Fibroblast of mammary gland (primary cell): ENCODE measurements at places on chromosomes 3 and 15.

DNA sequence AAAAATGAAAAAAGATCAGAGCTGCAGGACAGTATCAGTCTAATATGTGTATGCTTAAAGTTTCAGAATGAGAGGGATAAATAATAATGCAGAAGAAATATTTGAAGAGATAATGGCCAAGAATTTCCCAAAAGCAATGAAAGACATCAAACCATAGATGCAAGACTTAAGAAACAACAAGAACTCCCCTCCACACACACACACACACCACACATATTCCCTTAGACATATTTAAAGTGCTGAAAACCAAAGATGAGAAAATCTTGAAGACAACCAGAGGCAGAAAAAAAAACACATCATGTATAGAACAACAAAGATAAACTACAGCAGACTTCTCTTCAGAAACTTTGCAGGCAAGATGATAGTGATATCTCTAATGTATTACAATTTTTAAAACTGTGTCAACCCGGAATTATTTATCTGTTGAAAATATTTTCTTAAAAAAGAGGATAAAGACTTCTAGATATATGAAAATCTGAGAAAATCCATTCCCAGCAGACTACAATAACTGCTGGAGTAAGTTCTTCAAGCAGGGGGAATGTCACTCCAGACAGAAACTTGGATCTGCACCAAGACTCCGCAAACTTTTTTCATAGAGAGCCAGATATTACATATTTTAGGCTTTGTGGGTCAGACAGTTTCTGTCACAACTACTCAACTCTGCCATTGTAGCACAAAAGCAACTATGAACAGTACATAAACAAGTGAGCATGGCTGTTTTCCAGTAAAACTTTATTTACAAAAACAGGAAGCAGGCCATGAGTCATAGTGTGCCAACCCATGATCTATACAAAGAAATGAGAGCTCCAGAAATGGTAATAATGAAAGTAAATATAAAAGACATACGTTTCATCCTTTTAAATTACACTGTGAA is 223.4 kb upstream of the CGNL1 start:
- peak; percentile 54 for DNase-seq

DNA sequence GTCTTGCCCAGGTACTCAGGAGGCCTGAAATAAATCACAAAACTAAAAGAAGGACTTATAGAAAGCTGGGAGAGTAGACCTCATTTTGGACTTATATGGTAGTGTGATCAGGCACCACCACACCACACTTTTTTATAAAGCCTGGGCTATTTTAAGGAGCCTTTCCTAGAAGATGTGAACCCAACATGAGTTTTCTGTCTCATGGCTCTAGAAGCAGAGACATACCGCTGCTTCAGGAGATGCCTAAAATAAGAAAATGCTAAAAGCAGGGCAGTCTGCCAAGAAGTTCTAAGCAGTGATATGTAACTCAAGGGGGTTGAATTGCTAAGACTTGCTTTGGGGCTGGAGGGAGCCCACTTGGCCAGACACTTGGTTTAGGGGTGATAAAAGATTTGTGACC is 49.6 kb downstream of the SUMF1 start:
- peak; percentile 59 for DNase-seq

DNA sequence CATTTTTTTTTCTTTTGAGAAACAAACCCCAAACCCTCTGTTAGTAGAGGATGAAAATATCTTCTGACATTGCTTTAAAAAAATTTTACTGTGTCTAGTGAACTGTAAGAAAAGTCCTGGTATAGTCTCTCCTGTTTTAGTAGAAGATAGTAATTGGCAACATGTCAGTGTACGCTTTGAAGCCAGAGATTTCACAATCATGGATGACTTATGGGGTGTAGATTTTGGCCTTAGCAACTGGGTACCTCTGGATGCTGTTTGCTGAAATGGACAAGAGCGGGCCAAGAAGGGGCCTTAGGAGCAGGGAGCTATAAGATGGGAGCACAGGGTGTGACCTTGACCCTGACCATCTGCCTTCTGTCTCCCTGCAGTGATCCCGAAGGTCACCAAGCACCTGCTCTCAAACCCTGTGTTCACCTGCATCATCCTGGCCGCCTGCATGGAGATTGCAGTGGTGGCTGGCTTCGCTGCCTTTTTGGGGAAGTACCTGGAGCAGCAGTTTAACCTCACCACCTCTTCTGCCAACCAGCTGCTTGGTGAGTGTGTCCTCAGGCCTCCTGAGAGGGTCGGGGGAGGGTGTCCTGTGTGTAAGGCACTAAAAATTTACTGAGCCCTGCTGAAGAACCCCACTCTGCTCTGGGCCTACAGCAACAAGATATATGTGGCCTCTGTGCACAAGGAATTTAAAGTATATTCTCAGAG is 266.7 kb downstream of the SLCO3A1 start:
- DNase-seq: peak; percentile 40

GRCh38 chr15:77620297-77620696 is 12.4 kb downstream of the LINGO1 start:
- DNase-seq: no peak

DNA sequence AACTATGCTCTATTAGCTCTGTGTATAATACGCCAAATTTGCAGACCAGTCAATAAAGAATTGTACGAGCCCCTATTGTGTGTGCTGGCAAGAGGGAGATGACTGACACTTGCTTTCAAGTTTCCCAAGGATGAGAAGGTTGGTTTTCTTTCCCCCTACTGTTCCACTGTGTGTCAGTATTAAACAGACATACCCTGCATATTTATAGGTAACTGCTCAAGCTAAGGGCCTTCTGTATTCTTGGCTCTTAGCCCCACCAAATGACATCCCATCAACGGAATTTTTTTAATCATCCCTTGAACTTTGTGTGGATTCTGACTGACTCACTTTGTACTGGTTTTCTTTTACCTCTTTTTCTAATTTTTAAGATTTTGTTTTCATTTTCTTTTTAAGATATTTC is 60.6 kb upstream of the GYG1 start:
- peak; percentile 81 for DNase-seq

GRCh38 chr3:153628591-153628990 is 466.6 kb downstream of the RAP2B start:
- no peak for DNase-seq

DNA sequence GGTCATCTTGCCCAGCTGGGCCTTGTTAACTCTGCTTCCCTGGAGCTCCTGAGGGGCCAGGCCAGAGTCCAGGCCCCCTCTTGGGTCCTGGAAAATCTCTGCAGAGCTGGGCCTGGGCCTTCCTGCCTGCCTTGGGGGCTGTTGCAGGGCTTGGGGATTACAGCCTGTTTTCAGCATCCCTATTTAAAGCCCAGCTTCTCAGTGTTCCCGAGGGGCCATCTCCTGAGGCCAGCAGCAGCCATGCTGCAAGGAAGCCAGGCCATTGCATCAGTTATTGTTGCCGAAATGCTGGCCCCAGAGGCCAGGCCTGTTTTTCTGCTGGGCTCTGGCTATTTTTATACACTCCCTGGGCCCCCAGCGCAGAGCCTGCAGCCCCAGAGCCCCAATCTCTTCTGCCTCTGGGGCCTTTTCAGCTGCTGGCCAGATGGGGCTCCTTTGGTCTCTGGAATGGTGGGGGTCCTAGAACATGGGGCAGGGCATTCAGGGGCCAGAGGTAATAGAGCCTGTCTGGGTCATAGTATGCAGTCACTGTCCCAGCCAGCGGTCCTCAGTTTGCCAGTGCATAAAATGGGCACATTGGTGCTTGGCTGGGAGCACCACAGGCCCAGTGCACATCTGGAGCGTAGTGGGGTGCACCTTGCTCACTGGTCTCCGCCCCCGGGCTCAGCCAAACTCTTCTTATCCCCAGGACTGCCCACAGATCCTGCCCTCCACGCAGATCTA is 28.5 kb downstream of the PLXNA1 start:
- DNase-seq: peak; percentile 70

DNA sequence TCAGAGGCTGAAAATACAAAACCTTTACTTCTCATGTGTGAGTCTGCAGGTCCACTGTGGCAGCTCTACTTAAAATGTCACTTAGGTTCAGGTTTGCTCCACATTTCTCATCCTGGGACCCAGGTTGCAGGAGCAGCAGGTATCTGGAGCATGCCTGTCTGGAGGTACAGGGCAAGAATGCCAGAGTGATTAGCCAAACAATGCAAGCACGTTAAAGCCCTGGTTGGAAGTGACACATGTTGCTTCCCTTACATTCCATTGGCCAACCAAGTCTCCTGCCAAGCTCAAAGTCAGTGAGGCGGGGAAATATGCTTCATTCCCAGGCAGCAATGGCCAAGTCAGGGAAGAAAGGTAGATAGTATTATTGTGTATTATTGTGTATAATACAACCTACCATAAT is 76.8 kb upstream of the ARL6 start:
- DNase-seq: no peak

DNA sequence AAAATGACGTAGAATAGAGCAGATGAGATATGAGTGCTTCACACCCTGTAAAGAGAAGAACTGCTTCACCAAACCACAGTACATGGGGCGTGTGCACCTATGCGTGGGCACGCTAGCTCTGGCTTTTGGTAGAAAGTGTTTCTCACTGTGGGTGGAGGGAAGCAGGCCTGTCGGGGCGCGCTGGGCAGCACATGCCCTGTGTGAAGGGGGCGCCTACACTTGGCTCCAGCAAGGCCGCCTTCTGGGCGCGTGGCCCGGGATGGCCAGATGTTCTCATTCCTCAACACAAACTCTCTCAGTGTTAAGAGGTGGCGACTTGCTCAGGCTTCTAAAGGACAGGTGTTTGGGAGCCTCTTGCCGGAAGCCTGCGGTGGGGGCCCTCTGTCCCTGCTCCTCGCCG is 90.0 kb downstream of the FBLN2 start:
- DNase-seq: peak; percentile 12

- DNase-seq: peak; percentile 0
Measured at GRCh38 chr15:54540721-54541120, 562.5 kb downstream of the UNC13C start.

DNA sequence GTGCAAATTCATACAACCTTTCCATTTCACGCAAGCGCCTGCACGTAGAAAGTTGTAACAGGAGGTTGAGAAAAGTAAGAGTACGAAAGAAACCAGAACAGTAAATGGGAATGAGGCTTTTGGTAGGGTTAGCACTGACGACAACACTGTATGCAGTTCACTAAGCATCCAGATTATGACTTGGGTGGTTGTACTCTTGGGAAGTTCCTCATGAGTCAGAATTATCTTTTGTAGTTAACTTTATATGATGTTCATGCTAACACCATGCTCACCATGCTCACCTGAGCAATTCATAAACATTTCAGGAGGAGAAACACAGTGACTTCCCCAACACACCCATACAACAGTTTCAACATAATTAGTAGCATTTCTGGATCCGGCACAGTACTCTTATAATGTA is 3.0 kb upstream of the LPP start:
- no peak for DNase-seq

DNA sequence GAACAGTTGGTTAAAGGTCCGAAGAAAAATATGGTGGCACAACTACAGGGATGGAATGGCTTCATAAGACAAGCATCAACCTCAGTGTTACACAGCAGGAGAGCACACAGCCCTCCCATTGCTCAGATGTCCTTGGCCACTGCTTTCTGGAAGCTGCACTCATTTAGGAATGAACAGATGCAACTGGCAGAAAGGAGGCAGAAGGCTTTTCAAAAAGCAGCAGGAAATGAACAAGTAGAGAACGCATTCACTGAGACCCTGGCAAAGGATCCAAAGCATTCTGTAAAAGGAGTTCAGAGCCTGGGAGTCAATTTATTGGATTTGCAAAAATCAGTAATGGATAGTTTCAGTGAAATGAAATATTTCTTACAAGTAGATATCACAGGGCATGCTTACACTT is 101.1 kb downstream of the PDZRN3 start:
- no peak for DNase-seq

DNA sequence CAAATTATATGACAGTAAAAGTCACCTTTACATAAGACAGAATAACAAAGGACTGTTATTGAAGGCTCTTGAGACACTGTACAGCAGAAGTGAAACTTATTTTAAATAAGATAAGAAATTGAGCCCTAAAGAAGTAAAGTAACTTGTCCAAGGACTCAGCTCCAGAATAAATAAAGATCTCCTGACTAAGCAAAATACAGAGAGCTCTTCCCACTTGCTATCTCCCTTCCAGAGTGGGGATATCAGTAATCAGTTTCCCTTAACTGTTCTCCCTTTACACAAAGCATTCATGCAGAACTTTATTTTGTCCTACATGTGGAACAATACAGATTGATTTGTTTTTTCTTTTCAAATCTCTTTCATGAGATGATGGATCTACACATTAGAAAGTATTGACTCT is 129.5 kb upstream of the BHLHE40 start:
- no peak for DNase-seq

GRCh38 chr3:3296979-3297381 is 117.5 kb upstream of the CRBN start:
- DNase-seq: no peak

- DNase-seq: peak; percentile 5
Measured at GRCh38 chr3:66561367-66561766, 60.5 kb upstream of the LRIG1 start.

DNA sequence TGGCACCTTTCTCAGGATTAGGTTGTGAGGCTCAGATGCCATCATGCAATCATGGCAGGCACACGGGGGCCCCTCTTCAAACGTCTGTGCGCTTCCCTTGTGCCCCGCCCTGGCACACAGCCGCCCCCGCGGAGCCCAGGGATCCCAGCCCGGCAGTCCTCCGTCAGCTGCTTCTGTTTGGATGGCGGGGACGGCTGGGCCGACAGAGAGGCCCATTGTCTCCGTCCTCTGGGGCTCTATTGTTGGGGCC is 849 bp upstream of the HDAC11 start:
- DNase-seq: peak; percentile 27

DNA sequence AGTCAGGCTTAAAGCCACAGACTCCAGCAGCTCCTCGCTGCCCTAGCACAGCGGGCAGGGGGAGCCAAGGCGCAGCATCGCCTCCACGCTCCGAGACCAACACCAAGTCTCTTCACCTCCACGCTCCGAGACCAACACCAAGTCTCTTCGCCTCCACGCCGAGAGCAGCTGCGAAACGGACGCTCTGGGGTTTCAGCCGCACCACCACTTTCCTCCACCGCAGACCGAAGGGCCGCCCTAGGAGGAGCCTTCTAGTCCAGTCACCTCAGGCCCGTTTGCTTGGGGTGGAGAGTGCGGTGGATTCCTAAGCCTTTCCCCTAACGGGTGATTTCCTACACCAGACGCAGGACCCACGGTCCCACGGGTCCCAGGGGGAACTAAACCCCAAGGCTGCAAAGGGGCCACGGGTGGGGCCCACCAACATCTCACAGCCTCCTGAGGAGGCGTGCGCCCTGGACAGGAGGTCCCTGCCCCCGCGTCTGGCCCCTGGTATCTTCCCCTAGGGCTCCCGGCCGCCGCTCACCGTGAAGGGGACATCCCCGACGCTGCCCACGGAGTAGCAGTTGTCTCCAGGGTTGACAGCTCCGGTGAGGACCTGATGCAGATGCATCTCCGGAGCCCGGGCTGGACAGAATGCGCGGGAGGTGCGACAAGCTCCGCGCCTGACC is 501 bp downstream of the DMXL2 start:
- DNase-seq: peak; percentile 59
